ENCODE measurements at places on chromosomes 6 and 20. TPM values are rescaled to one million over a fixed set of nuclear protein-coding genes. Genes with fewer than 3 reads are reported as not detected.

CST3 gene
- 852 TPM for total RNA-seq

DNA sequence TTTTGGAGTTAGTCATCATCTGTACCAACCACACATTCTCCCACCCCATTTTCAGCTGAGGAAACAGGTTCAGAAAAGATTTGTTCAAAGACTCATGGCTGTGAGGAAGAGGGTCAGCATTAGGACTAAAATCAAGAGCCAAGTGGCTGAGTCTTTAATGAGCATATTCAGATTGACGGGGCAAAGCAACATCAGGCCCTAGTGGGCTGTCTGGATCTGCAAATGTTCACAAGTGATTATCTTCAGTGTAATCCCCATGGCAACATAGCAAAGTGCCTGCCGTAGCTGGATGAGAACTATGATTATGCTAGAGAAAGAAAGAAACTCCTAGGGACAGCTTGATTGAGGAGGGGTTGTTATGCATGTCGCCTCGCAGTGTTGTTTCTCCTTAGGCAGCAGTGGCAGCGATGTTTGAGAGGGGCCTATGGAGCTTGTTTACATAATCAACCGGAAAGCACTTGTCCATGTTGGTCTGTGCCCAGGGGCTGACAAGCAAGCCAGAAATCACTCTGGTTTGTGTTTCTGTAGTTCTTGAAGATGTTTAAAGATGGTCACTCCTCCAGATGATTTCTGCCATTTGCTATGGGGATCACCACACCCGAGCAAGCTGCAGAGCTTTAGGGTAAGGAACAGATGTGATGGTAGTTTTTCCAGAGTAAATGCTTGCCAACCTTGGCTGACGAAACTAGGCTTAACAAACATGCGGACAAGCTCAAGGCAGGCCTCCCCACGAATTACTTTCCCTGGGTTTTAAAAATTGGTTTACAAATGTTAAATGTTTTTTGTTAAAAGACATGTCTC, 124.3 kb upstream of the MLIP start:
- no peaks in the 10 kb centered on the region for H3K4me1 ChIP-seq
- no peak overlapping the region for H3K27ac ChIP-seq
- no peaks in the 10 kb centered on the region for H3K27me3 ChIP-seq
- no peaks in the 10 kb centered on the region for H3K36me3 ChIP-seq
- H3K4me3 ChIP-seq, result no peak overlapping the region

DNA sequence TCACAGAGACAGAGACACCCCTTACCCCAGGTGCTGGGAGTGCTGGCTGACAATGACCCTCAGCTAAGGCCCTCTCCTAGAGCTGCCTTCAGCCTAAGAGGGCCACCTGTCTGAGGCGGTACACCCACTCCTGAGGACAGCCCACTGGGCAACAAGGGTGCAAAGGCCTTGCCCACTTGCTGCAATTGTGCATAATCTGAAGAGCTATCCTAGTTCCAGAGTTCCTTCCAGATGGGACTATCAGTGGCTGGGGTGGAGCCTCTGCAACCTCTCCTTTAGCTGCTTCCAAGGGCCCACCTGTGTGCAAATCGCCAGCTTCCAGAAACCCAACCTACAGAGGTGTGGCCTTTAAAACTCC, 87.5 kb downstream of the PREX1 start:
- peak; percentile 33 for DNase-seq
- H3K27me3 ChIP-seq, result no peaks in the 10 kb centered on the region
- no peak overlapping the region for H3K4me3 ChIP-seq
- no peak overlapping the region for H3K27ac ChIP-seq
- H3K4me1 ChIP-seq, result peaks cover 5% of the 10 kb centered on the region
- H3K36me3 ChIP-seq, result no peaks in the 10 kb centered on the region

DNA sequence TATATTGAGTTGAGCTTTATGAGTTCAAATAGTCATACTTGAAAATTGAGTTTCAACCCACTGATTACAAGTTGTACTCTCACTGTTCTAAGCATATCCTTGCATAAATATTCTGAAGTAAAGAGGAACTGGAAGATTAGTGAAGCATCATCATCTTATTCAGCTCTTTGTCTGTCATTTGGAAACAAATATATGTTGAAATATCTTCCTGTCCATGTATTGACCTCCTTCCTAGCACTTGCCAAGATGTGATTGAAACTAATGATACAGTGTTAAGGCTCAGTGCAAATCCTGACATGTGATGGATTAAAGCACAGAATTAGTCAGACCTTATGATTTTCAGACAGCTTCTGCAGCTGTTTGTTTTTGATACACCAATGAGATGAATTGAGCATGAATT, 434.3 kb downstream of the TBC1D32 start:
- DNase-seq, result no peak
- H3K27me3 ChIP-seq, result no peaks in the 10 kb centered on the region
- no peaks in the 10 kb centered on the region for H3K4me1 ChIP-seq
- H3K4me3 ChIP-seq, result no peak overlapping the region
- no peaks in the 10 kb centered on the region for H3K36me3 ChIP-seq

- no peak for DNase-seq
- no peaks in the 10 kb centered on the region for H3K36me3 ChIP-seq
- H3K27ac ChIP-seq, result no peak overlapping the region
These were observed 7.2 kb upstream of the SYNJ2 start for GRCh38 chr6:157974341-157974894.

DNA sequence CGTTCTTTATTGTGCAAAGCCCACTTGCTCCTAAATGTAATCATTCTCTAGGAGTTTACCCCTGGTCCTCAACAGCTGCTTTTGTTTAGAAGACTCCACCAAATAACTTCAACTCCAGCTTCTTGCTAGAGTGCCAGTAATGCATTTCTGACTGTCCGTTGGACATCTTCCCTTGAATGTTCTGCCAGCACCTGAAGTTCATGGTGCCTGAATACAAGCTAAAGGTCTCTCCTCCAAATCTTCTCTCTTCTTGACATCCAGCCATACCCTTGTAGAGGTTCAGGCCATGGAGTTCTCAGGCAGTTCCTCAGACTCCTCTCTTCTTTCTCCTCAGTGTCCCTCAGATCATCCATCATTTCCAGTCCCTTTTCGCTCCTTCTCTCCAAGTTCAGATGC, 21.7 kb downstream of the PHACTR2 start:
- no peak overlapping the region for H3K4me3 ChIP-seq
- H3K36me3 ChIP-seq, result no peaks in the 10 kb centered on the region
- no peaks in the 10 kb centered on the region for H3K27me3 ChIP-seq

GRCh38 chr6:144077871-144078270, 17.5 kb downstream of the SF3B5 start:
- no peak overlapping the region for H3K4me3 ChIP-seq
- no peak for DNase-seq
- H3K36me3 ChIP-seq, result no peaks in the 10 kb centered on the region
- H3K27ac ChIP-seq, result no peak overlapping the region

- H3K27ac ChIP-seq, result no peak overlapping the region
- H3K27me3 ChIP-seq, result no peaks in the 10 kb centered on the region
- H3K4me3 ChIP-seq, result no peak overlapping the region
- no peaks in the 10 kb centered on the region for H3K4me1 ChIP-seq
These were observed 880.4 kb downstream of the EPHA7 start for GRCh38 chr6:92538926-92539325.

- H3K27me3 ChIP-seq, result no peaks in the 10 kb centered on the region
- H3K27ac ChIP-seq, result peak overlapping the region; percentile 92
- DNase-seq, result peak; percentile 90
- no peaks in the 10 kb centered on the region for H3K36me3 ChIP-seq
These were observed 18.1 kb upstream of the CEBPB start for GRCh38 chr20:50172347-50173013.
